ENCODE measurements at places on chromosomes 5 and 9. TPM values are rescaled to one million over a fixed set of nuclear protein-coding genes. Genes with fewer than 3 reads are reported as not detected.

Gene PCSK5
- 8.9 TPM for total RNA-seq

Gene AGTPBP1
- total RNA-seq, result 25.1 TPM

Gene SMIM33
- total RNA-seq, result not detected

Gene PRDM9
- total RNA-seq, result not detected

Gene PCDHAC2
- 6.7 TPM for total RNA-seq

Gene ESM1
- not detected for total RNA-seq

Gene SH3RF2
- total RNA-seq, result 0.33 TPM

Gene SLC34A1
- total RNA-seq, result not detected

Gene CCDC183
- total RNA-seq, result 1.4 TPM

Gene HAVCR2
- total RNA-seq, result not detected

Gene RPS14
- total RNA-seq, result 1,234 TPM

Gene COL5A1
- 2,410 TPM for total RNA-seq

Gene TPPP
- total RNA-seq, result 0.07 TPM

Gene CCDC180
- total RNA-seq, result 8.5 TPM

Gene GMCL2
- not detected for total RNA-seq

Gene TMEM171
- total RNA-seq, result 3.6 TPM

Gene SPATA31C1
- total RNA-seq, result not detected

Gene LECT2
- not detected for total RNA-seq

Gene ZBED3
- total RNA-seq, result 15.8 TPM

Gene SLC38A9
- 20.7 TPM for total RNA-seq

Gene CDX1
- total RNA-seq, result 0.57 TPM

Gene ANXA6
- total RNA-seq, result 456 TPM

Gene TMEM250
- total RNA-seq, result 31.9 TPM

Gene ADGRV1
- 1.5 TPM for total RNA-seq

Gene LIX1
- total RNA-seq, result 0.20 TPM
